Daoy (cell line): ENCODE measurements at places on chromosomes 1 and 21.

DNA sequence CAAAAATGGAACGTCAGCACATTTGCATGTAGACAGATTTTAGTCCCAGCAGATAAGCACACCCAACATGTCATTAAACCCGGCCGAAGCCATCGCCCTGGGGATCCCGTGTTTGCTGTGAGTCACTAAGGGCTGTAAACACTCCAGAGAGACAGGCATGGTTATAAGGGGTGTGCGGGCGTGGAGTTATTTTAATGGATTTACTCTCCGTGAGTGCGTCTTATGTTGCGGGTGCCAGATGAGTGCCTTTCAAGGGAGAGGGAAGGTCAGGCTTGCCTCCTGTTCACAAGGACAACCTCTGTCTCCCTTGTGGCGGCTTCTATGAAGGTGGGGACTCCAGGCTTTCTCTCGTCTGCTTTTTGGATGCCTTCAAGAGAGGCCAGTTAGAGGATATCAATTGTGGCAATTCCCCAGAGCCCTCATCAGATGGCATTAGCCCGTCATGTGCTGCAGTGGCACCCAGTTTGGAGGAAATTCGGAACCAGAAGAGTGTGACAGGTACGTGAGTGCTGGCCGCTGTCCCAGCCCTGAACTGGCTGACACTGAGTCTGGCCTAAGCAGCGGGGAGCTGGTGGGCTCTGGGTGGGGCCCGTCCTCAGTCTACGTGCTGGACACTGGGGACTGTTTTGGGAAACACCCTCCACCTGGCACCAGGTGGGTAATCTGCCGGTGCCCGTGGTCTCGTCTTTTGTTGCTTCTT lies 223.8 kb upstream of the TMEM51 start:
- DNase-seq, result peak; percentile 79

GRCh38 chr1:55338448-55338820 lies 123.3 kb upstream of the USP24 start:
- no peak for DNase-seq

DNA sequence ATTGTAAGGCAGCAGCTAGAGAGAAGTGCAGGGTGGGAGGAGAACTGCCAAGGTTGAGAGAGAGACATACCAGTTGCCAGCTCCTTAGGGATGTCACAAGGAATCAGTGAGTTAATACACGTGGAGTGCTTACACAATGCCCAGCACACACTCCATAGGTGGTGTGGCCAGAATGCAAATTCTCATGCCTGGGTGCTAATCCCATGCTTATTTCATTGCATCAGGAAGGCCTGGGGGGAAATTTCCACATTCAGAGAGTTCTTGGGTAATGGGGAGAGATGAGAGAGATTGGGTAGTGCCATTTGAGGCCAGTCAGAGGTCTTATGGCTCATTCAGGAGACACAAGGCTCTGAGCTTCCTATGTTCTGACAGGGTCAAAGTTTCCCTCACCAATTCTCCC lies 38.7 kb downstream of the GJA5 start:
- no peak for DNase-seq

DNA sequence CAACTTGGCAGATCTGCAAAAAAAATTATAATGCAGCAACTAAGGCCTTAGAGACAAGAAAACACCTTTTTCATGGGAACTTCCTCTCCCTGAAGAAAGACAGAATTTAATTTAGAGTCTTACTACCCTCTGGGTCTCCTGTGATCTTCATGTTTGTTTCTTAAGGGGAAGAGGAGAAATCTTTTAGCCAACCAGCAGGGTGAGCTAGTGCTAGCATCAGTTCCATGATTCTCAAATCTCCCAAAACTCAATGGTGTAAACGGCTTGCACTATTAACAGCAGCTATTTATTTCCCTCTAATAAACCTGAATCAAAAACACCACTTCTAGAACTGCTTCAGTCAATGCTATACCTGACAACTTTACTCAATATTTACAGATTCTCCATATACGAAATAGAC lies 3.8 kb downstream of the ZNF644 start:
- no peak for DNase-seq

GRCh38 chr21:43266534-43266933 lies 97.7 kb downstream of the CRYAA start:
- DNase-seq, result no peak

GRCh38 chr1:9471679-9472078 lies 67.6 kb upstream of the SLC25A33 start:
- DNase-seq, result no peak

GRCh38 chr1:206039046-206039973 lies 13.7 kb upstream of the RHEX start:
- no peak for DNase-seq

DNA sequence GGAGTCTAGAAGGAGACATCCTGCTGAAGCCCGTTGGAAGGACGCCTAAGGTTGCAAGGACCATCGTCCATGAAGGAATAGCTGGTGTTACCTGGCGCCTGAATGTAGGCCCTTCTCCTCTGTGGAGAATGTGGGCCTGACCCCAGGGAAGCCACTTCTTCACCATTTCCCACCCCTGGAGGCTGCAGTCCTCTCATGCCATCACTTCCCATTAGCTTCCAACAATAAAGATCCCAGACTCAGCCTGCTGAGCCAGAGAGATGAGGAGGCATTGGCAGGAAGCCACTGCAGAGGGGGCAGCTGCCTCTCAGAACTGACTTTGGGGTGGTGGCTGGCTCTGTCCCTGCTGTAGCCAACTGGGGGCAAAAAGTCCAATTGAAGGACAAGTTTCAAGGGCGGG lies 21.3 kb upstream of the KCNE2 start:
- DNase-seq, result no peak

- no peak for DNase-seq
Measured at GRCh38 chr1:235138821-235139220, 10.2 kb upstream of the TOMM20 start.

DNA sequence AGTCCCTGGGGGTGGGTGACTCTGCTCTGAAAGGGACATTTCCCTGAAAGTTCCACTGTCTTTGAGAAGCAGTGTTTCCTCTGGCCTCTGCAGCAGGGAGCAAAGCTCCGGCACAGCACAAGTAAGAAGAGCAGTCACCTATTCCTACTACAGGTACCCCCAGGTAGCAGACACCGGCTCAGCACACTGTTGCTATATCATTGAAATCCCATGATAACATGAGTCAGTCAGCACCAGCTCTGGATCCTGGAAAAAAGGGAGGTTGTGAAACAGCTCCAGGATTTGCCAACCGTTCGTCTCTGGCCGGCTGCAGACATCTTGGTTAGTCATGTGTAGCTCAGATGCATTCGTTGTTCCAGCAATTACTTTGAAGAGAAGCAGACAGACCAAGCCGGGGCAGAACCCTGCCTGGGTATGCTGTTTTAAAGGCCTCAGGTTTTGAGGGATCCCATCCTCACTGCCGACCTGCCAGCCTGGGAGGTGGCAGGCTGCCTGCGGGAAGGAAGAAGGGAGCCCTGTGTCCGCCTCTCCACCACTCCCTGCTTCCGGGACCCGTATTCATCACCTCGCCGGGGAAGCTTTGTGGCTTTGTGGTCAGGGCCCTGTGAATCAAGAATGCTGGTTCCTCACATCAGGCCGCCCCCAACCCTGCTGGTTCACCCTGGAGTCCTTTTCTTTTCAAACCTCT lies 139.2 kb downstream of the CLIC6 start:
- DNase-seq, result peak; percentile 97

DNA sequence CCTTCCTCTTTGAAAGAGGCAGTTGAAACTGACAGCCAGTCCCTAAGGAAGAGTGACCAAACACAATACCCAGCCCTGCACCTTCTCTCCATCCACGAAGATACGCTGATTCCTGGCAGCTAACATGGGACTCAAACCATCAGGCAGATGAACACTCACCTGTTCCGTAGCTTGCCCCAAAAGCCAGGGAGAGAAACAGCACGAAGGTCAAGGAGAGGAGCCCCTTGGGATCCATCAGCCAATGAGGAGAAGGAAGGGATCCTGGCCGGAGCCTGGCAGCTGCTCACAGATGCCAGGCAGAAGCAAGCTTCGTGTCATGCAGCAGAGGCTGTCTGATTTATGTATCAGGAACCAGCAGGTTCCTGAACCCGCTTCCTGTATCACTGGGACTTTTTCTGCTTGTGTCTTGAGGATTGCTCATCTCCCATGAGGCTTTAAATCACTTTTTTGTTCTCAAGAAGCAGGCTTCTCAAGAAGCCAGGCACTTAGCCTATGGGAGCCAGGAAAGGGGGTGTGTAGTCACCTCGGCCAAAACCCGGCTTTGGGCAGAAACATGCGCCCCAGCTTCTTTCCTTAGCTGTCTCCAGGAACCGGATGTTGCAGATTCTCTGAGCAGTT lies at the start of gene SLAMF1:
Gene SLAMF1, minus strand, starts transcription at position 334 of the 618 bp plus-strand sequence. Its CDS starts 99 bp downstream, at position 235.
- peak; percentile 12 for DNase-seq

DNA sequence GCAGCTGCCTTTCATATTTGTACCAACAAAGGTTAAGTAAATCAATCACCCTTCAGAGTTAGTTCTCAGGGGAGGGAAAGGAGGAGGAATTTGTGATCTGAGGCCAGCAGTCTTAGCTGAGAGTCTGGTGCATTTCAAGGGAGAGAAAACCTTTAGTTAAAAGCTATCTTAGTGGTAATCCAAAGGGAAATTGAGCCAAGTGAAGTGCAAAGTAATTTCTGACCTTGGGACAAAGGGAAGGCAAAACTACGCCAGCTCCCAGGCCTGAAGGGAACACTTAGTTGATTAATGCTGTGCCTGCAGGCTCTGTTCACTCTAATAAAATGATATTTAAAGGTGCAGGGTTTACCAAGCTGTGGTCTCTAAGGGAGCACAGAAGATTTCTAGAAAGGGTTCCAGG lies 23.1 kb upstream of the FMOD start:
- no peak for DNase-seq

- no peak for DNase-seq
Measured at GRCh38 chr1:91693557-91693956, 192.4 kb downstream of the TGFBR3 start.

DNA sequence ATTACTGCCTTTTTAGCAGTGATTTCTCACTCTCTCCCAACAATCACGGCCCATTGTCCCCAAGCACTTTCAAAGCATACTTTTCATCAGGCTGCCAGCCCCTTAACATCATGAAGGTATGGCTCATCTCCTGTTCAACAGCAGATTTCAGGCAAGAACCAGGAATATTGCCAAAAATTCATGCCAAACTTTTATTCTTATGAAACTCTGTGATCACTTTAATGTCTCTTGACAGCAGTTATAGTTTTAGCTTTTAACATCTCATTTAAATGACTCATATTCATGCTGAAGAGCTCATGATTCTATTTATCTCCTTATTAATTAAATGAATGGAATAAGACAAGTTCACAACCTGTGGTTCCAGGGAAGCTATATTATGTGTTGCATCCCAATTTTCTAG lies 235.1 kb downstream of the GRIK1 start:
- DNase-seq, result no peak

DNA sequence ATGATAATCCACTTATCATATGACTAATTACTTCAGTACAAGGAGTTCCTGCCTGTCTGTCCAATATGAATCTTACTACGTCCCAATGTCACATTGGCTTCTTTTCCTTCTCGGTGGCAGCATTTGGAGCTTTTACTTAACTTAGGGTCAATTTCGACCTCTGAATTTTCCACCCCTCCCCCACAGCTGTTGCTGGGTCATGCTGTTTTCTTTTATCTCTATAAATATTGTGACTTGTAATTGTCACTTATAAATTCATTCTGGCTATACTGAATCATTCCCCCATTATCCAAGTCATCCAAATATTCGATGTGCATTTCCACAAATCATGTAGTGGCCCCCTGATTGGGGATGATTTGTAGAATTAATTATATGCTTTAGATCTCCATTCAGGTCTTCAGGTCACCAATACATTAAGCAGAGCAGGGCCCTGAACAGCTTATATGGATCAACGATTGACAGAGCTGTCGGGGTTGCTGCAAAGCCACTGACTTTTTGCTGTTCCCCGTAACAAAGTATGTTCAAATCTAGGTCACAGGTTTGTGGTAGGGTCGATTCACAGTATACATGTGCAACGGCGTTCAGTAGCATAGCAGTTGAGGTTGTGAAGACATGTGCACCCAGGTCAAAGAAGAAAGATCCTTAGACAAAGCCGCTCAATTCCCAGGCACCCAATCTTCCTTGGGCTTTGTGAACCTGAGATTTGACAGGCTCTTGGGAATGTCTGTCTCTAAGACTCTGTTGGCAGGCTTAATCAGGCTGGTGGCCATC lies 18.3 kb upstream of the RNU1-4 start:
- peak; percentile 4 for DNase-seq

DNA sequence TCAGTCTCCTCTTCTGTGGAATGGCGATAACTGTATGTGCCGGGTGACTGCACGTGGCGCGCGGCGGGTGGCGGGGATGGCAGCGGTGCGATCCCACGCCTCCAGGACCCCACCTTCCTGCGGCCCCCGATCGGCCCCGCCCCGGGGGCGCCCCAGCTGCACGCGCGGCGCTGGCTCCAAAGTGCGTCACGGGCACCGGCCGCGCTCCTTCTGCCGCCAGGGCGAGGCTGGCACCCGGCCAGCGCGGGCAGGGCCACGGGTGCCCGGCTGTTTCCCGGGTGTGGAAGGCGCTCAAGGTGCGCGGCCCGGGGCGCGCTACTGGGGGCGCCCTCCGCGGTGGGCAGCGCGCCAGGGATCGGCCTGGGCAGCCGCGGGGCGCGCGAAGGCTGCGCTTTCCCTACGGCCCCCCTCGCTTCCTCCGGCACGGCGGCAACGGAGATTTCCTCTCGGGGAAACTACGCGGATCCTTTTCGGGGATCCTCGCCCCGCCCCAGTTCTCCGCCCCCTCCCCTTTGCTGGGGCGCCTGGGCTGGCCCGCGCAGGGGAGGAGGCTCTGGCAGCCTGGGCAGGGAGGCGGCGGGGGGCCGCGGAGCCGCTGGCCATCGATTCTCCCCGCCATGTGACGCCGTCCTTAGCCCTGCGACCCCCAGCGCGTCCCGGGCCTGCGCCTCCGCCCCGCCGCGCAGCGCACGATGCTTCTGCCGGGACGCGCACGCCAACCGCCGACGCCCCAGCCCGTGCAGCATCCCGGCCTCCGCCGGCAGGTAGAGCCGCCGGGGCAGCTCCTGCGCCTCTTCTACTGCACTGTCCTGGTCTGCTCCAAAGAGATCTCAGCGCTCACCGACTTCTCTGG lies at the start of gene EVA1C:
Gene EVA1C, plus strand, starts transcription at position 545 of the 853 bp plus-strand sequence. Its CDS starts 148 bp downstream, at position 693.
- DNase-seq, result peak; percentile 66

DNA sequence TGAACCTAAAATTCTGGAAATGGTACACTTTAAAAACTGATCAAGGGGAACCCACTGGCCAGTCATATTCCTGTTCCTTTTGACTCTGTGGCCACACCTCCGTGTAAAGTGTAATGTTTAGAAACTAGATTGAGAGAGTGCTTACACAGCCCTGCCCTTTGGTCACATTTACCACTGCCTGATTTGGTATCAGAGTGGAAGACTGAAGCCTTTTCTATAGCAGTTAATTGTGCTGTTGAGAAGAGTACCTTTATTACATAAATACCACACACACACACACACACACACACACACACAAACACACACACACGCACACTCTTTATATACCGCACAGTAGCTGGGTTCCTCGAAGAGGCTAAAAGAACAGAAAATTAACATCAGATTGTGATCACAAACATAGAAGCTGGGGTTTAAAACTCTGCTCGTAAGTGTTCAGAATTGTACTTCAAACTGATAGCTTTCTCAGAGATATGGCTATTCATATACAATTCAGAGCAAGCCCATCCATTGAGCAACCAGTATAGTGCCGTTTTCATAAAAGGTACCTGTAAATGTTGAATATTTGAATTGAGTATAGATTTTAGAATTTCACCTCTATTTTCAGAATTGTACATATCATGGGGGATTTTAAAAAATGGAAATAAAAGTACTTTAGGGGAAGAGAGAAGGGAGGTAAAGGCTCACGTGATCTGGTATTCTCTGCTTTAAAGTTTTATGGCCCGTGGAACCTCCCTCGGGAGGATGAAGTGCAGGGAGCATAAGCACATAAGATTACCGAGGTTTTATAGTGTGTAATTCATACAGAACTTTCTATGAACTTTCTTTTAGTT lies 37.5 kb downstream of the CAMTA1 start:
- no peak for DNase-seq

- no peak for DNase-seq
Measured at GRCh38 chr1:65407877-65408276, 12.6 kb upstream of the LEPR start.

GRCh38 chr1:189619682-189620332 lies 857.9 kb downstream of the BRINP3 start:
- DNase-seq, result peak; percentile 87
